Mucosa of descending colon (tissue), 3 donors: ENCODE measurements at places on chromosomes 16 and 17. TPM values are rescaled to one million over a fixed set of nuclear protein-coding genes. Genes with fewer than 3 reads are reported as not detected.

GRCh38 chr16:9843424-9844018, 338.7 kb downstream of the GRIN2A start:
- DNase-seq: no peak

GRCh38 chr16:63998-64913, 8.2 kb downstream of the RHBDF1 start:
- DNase-seq: no peak

The SCNN1G gene
- total RNA-seq: 1.9 TPM

The FBXW10 gene
- not detected for total RNA-seq

The CA5A gene
- 0.05 TPM for total RNA-seq

DNA sequence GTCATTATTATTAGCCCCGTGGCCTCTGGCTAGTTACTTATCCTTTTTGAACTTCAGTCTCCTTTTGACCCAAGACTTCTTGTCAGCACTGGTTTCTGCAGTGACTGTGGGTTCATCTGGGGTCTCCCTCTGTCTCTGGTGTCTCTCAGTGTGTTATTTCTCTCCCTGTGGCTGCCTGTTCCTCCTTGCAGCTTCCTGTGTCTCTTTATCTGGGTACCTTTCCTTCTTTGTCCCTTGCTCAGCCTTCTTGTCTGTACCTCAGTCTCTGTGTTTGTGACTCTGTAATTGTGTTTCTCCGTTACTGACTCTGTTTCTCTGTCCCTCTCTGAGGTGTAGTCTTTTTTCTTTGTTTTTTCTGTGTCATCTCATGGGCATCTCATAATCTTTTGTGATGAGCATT, 102.6 kb upstream of the CDH11 start:
- no peak for DNase-seq

DNA sequence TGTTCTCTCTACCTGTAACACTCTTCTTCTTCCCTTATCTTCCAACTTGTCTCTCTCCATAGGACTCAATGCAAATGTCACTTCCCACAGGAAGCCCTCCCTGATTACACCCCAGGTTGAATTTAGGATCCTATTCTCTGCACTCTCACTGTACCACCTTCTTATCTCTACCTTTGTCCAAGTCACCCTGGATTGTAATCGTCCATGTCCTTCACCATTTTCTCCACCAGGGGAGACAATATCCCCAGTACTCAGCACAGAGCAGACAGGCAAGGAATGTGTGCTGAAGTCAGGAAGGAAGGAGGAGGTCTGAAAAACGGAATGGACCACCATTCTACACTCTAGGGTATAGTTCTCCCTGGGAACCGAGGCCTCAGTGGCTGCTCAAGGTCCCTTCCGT, 14.2 kb downstream of the C16orf82 start:
- no peak for DNase-seq

DNA sequence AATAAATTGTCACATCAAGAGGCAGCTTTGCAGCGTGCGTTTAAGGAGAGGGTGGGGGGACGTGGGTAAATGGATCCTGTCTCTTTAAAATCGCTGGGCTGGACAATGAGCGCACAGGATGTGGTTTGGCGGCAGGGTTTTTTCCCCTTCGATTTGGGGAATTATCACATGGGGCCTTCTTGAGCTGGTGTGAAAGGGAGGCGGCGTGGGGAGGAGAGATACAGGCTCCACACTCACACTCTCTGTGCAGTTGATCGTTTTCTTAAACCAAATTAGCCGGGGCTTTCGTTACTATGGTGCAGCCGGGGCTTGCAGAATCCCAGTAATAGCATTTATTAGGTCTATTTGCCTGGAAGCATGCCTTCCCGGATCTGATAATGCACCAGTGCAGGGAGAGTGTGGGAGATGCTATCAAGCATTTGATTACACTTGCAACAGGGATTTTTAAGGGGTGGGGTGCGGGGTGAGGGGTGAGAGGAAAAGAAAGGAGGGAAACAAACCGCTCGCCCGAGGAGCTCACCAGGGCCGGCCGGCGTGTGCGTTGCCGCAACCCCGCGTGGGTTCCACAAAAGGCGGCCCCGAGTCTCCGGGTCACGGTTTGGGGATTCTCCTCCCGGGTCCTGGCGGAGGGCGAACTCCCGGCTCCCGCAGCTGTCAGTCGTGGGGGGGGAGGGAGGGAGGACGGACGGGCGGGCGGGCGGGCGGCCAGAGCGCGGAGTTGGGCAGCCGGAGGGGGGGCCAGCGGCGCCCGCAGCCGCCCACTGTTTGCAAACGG, 58.8 kb upstream of the GSE1 start:
- peak; percentile 73 for DNase-seq

DNA sequence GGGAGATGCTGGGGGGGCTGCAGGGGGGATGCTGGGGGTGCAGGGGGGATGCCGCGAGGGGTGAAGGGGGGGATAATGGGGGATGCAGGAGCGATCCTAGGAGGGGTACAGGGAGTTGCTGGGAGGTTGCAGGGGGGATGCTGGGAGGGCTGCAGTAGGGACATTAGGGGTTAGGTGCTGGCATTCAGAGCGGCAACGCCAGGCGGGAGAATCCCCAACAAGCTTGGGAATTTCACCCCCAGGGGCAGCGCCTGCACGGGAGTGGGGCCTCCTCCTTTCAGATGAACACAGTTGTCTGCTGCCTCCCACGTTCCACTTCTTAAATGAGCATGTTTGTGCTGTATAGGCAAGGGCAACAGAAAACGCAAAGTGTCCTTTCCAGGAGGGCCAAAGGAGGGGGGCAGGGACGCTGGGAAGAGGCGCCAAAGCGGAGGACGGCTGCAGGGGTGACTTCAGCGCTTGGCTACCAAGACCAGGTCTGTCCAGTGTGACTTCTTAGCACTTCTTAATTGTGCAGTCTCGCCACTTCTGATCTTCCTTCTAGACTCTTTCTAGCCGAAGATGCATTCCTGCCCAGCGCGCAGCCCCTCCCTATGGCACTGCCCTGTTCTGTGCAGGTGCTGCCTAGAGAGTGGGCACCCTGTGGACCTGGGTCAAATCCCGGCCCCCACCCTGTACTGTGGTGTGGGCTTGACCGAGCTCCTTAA, 2.0 kb upstream of the SLC6A4 start:
- no peak for DNase-seq

The ARHGAP44 gene
- total RNA-seq: 34.4 TPM

The ANKRD40CL gene
- 57.6 TPM for total RNA-seq

The PMP22 gene
- 149 TPM for total RNA-seq

The EME1 gene
- 4.0 TPM for total RNA-seq

The KCNJ18 gene
- not detected for total RNA-seq

GRCh38 chr17:35214192-35214591, 20.0 kb upstream of the SLC35G3 start:
- no peak for DNase-seq

The SHCBP1 gene
- total RNA-seq: 7.7 TPM

The ZNF785 gene
- total RNA-seq: 28.4 TPM

DNA sequence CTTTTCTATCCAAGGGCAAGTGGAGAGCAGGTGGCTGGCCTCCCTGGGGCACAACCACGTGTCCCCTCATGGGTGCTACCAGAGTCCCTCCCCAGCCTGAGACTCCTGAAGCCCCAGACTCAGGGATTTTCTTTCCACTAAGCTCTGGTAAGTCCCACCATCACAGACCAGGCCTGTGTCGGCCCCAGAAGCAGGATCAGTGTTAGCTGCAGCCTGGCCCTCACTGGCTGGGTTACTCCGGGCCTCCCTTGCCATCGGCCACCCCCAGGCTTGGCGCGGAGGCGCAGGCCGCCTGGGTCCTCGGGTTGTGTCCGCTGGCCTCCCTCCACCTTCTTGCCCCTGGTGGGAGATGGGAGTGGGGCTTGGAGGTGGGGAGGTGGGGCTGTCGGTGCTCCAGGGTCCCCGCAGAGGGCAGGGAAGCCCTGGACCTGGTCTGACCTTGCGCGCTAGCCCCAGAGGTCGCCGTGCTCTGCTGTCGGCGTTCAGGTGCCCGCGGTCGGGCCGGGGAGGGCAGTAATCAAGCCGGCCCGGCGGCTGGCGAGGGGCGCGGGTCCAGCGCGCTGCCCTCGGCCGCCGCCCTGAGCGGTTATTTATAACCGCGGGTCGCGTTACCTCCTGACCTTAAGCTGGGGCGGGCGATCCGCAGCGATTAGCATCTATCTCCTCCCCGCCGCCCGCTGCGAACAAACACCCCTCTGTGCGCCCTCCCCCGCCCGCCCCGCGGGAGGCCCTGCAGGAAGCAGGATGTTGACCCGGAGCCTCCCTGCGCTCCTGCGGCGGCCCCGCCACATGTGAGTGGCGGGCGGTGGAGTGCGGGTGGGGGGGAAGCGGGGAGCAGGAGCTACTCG, 78.1 kb upstream of the TOB1 start:
- DNase-seq: peak; percentile 95

The EPN3 gene
- total RNA-seq: 40.0 TPM

GRCh38 chr16:5581428-5581827, 483.8 kb upstream of the EEF2KMT start:
- DNase-seq: no peak

GRCh38 chr16:3770530-3770929, 53.2 kb upstream of the TRAP1 start:
- no peak for DNase-seq

GRCh38 chr16:75679366-75679765, 2.6 kb upstream of the CPHXL2 start:
- DNase-seq: no peak
